Activated B cell treated with CpG ODN at 0.5 μM for 24 hours (primary cell): ENCODE measurements at places on chromosomes 5 and 9. TPM values are rescaled to one million over a fixed set of nuclear protein-coding genes. Genes with fewer than 3 reads are reported as not detected.

DNA sequence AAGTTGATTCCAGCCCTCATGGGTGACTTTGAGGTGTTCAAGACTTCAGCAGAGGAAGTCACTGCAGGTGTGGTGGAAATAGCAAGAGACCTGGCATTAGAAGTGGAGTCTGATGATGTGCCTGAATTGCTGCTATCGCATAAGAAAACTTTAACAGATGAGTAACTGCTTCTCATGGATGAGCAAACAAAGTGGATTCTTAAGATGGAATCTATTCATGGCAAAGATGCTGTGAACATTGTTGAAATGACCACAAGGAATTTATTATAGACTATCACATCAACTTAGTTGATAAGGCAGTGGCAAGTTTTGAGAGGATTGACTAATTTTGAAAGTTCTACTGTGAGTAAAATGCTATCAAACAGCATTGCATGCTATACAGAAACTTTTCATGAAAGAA lies 17.1 kb upstream of the POU4F3 start:
- no peak for DNase-seq

The DBH gene
- total RNA-seq: not detected in 2 replicates

The GABBR2 gene
- total RNA-seq: not detected in 2 replicates

- DNase-seq: no peak
Observed at GRCh38 chr9:32677931-32678330, 42.5 kb upstream of the TAF1L start.

GRCh38 chr5:4651806-4652565 lies 488.1 kb upstream of the ADAMTS16 start:
- no peak for DNase-seq

GRCh38 chr5:111562561-111562960 lies 50.2 kb upstream of the STARD4 start:
- no peak for DNase-seq

- DNase-seq: no peak
Observed at GRCh38 chr5:56757077-56757476, 58.3 kb upstream of the MAP3K1 start.

DNA sequence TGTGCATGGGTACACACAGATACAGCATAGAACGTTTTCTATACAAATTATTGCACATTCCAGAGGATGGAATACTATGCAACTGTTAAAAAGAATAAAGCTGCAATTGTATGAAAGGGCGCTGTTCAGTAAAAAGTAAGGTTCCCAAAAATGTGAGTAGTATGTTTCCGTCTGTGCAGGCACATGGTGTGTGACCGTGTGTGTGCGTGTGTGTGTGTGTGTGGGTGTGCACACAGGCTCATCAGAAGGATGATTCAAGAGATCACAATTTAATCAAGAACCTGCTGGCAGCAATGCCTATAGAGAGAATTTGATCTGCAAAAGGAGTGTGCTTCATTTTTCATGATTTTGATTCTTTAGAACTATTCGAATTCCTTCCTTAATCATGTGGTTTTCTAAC lies 76.3 kb downstream of the SEMA4D start:
- DNase-seq: no peak

The PAEP gene
- total RNA-seq: not detected in 2 replicates

DNA sequence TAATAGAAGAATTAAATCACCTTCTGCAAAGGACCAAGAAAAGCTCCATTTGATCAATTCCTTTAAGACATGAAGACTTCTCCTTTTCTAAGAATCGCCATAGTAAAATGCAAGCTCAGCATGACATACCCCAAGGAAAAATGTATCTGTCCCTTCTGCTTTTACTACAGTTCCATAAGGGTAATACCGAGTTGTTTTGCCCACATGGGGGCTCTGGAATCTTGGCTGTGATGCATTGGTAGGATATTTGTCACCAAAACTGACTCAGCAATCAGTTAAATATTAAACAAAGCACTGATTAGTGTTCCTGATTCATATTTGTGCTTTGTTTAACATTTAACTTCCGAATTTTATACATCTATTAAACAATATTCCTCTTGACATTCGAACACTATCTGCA lies 24.3 kb upstream of the KCNIP1 start:
- no peak for DNase-seq

The MYORG gene
- 0.24 and 0.27 TPM in 2 replicates for total RNA-seq

DNA sequence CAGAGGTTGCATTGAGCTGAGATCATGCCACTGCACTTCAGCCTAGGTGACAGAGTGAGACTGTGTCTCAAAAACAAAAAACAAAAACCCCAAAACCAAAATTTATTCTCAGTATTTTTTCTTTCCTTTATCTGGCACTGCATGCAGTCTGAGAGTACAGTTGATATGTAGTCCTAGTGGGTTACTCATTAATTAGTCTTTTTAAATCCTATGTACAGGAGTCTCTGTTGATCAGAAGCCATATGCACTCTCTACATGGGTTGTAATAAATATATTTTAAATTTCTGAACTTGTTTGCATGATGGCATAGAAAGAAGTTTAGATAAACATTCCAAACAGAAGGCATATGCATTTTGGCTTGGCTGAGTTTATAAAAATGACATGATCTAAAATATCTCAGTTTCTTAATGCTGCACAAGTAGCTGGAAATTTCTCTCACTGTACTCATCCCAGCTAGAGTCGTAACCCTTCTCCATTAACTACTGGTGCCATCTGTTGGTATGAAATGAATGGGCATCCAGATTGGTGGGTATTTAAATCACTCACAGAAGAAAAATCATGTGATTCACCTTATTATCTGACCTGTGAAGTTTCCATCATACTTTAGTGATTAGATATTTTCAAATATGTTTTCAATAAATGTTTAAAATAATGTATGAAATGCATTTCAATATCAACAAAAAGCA lies 284.8 kb downstream of the CTNND2 start:
- DNase-seq: no peak

- DNase-seq: no peak
Observed at GRCh38 chr9:75265525-75265972, 177.2 kb downstream of the OSTF1 start.

DNA sequence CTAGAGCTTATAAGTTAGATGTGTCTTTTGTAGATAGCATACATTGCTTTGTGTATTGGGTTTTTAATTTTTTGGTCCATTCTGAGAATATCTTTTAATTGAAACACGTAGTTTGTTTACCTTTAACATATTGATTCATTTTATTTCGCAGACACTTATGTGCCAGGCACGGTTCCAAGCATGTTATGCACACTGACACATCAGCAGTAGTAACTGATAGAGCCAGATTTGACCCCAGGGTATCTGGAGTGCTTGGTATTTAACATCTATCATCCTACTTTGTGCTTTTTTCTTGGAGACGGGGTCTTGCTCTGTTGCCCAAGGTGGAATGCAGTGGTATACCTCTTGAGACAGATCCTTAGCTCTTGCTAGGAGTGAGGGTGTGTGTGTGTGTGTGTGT lies 71.9 kb downstream of the USP20 start:
- no peak for DNase-seq

DNA sequence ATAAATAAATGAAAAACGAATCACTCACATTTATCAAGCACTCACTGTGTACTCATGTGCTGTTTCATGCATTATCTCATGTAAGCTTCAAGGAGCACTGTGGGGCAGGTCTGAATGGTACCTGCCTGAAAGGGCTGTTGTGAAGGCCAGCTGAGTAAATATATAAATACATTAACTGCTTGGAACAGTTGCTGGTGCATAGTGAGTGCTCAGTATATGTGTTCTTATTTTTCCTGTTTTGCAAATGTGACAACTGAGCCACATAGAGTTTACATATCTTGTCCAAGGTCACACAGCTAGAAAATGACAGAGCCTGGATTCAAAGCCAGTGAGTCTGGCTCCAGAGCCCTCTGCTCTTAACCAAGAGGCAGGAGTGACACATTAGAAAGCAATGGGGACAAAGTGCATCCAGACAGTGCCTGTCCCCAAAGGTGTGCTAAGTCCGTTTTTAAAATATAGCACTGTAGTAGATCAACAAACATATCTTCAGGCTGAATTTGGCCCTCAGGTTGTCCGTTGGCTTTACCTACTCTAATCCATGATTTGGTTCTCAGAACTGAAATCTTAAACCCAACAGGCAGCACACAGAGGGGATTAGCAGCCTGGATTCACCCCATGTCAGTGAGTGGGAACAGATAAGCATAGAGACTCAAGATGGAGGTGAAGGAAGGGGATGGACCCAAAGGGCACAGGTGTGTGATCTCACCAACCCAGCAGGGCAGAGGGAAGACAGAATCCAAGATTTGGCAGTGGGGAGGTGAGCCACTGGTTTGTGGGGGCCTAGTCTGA lies 70.8 kb downstream of the WWC1 start:
- no peak for DNase-seq

The GZMA gene
- not detected in 2 replicates for total RNA-seq

DNA sequence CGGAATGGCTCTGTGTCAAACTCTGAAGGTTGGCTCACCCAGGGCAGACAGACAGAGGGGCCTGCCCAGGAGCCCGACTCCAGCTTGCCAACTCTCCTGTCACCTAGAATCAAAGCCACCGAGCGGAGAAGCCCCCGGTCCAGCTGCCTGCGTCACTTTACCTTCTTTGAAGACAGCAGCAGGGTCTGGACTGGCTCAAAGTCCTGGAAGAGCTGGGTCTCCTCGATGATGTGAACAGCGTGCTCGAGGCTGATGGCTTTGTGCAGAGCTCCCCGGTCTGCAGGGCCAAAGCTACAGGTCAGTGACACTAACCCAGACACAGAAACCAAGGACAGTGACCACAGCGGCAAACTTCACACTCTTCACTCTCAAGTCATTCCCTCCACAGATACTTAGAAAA lies 67.9 kb downstream of the SECISBP2 start:
- no peak for DNase-seq

GRCh38 chr5:78648359-78649210 lies at the start of gene LHFPL2:
TSS of gene LHFPL2 (minus strand) at chr5:78648772. CDS start at chr5:78510213, 138,559 bp downstream.
- DNase-seq: peak; percentile 63

GRCh38 chr5:176355400-176356178 lies 6.0 kb downstream of the KIAA1191 start:
- no peak for DNase-seq

GRCh38 chr9:111839387-111839786 lies 44.6 kb upstream of the SHOC1 start:
- no peak for DNase-seq

DNA sequence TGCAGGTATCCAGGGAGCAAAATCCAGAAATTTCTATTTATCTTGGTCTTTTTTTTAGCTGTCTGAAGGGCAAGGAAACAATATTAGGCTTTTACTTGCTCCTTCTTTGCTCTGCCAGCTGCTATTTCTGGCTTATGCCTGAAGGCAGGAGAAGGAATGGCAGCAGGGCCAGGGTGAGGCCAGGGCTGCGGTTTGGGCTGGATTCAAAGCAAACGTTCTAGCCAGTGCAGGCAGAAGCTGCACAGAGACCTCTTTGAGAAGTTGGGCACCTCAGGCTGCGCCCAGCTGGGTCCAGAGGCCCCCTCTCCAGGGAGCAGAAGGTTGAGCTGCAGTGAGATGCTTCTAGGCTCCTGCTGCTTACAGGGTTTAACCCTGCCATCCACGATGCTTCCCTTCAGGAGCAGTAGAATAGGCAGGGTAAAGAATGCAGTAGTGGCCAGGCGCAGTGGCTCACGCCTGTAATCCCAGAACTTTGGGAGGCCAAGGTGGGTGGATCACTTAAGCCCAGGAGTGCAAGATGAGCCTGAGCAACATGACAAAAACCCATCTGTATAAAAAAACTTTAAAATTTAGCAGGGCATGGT lies 201.2 kb downstream of the ADCY2 start:
- DNase-seq: no peak

- DNase-seq: no peak
Observed at GRCh38 chr5:163569284-163569683, 63.9 kb downstream of the MAT2B start.

The FOXD4 gene
- 0.55 and 0.61 TPM in 2 replicates for total RNA-seq

DNA sequence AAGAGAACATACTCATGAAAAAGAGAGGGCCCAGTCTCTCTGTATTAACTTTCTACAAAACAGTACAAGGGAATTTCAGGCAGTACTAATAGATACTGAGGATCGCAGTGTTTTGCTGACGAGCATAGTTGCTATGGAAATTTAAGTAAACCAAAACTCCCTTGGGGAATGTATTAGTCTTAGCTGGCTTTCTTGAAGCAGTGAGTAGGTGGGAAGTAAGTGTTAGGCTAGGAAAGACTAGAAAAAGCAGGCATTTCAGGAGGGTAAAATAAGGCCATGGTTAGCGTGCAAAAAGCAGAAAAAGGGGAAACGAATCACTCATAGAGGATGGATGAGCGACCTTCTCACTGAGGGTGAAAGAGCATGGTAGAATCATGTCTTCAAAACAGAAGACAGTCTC lies 84.3 kb upstream of the ACTBL2 start:
- no peak for DNase-seq

- no peak for DNase-seq
Observed at GRCh38 chr9:133499892-133500270, 21.0 kb upstream of the SLC2A6 start.

The ACOT12 gene
- total RNA-seq: not detected in 2 replicates

- no peak for DNase-seq
Observed at GRCh38 chr9:70020991-70021571, 22.6 kb upstream of the MAMDC2 start.
